Activated CD4-positive, alpha-beta T cell treated with anti-CD3 and anti-CD28 coated beads, Interleukin-2, amount 10 ng/mL, durations not matched to agents 24 days and 14 days (primary cell): ENCODE measurements at places on chromosomes 1 and 21. TPM values are rescaled to one million over a fixed set of nuclear protein-coding genes. Genes with fewer than 3 reads are reported as not detected.
A peak's percentile ranks its signal among the peaks of the same experiment; 100 is the strongest.

The LCE1D gene
- not detected in 2 replicates for total RNA-seq

The CHIA gene
- not detected in 2 replicates for total RNA-seq

The NBPF20 gene
- 0.63 and 1.1 TPM in 2 replicates for total RNA-seq

The TMEM125 gene
- not detected in 2 replicates for total RNA-seq

The CFAP298 gene
- 52.5 and 57.6 TPM in 2 replicates for total RNA-seq

DNA sequence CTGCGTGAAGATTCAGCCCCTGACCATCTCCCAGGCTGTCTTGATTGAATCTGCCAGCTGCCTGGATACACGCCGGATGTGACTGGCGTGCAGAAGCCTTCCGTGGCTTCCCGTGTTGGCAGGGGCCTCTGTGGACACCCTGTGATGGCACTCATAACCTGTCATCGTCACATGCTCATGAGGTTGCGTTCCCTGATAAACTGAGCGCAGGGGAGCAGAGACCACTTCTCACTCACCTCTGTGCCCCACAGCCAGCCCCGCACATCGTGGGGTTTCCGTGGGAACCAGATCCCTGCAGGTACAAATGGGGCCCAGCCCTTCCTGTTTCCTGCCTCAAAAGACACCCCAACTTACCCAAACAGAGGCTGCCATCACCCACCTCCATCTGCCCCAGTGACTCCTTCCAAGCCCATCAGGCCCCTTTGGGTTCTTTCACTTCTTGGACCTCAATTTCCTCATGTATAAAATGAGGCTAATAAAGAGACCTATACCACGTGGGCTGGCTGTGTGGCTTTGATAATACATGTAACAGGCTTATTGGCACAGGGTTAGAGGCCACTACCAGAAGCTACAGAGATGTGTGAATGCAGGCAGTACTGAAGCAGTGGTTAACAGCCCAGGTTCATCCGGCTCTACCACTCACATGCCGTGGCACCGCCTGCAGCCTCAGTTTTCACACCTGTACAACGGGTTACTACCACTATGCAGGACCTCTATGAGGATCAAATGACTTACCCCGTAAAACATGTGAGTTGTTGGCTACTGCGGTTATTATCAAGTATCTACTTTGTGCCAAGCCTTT is 23.6 kb downstream of the HTR6 start:
- peaks cover 22% of the 10 kb centered on the region for H3K36me3 ChIP-seq
- H3K27ac ChIP-seq, result no peak overlapping the region
- H3K4me1 ChIP-seq, result peaks cover 5% of the 10 kb centered on the region
- no peaks in the 10 kb centered on the region for H3K27me3 ChIP-seq
- no peak for DNase-seq
- no peak overlapping the region for H3K4me3 ChIP-seq

DNA sequence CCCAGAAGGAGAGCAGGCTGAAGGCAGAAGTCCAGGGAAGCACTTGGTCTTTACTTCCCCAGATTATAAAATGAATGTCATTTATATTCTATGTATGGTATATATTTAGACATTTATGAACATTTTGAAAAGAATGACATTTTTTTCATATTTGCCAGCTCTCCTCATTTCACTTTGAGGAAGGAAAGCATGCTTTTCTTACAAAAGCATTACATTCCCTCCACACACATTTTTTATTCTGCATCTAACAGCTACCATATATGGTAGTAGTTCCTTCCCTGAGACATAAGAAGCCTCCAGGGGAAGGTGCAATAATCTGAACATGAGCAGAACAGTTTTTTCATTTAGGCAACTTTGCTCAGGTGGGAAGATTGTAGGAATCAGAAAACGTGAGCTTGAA is 94.0 kb downstream of the LRRC7 start:
- H3K27ac ChIP-seq, result no peak overlapping the region
- no peaks in the 10 kb centered on the region for H3K36me3 ChIP-seq
- no peak overlapping the region for H3K4me3 ChIP-seq
- DNase-seq, result no peak
- no peaks in the 10 kb centered on the region for H3K27me3 ChIP-seq

DNA sequence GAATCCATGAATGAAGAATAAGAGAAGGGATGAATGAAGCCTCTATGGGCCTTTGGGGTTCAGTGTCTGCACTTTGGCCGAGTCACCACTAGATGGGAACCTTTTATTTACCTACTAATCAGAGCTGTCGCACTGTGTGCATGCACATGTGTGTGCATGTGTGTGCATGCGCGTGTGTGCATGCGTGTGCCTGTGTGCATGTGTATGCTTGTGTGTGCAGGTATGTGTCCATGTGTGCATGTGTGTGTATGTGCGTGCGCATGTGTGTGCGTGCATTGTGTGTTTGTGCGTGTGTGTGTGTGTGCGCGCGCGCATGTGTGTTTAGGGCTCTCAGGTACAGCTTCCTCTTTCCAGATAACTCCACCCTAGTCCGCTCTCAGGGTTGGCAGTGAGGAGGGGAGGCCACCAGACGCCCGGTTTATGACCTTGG is 20.4 kb upstream of the UBXN10 start:
- H3K27me3 ChIP-seq, result peaks cover 8% of the 10 kb centered on the region
- H3K27ac ChIP-seq, result no peak overlapping the region
- peak; percentile 78 for DNase-seq
- H3K4me3 ChIP-seq, result no peak overlapping the region

GRCh38 chr1:221187174-221187573 is 307.9 kb downstream of the HLX start:
- H3K4me3 ChIP-seq, result no peak overlapping the region
- no peak for DNase-seq
- no peaks in the 10 kb centered on the region for H3K27me3 ChIP-seq
- no peak overlapping the region for H3K27ac ChIP-seq
- no peaks in the 10 kb centered on the region for H3K4me1 ChIP-seq

GRCh38 chr1:39113109-39113743 is 87.1 kb downstream of the NDUFS5 start:
- H3K4me1 ChIP-seq, result peaks cover 6% of the 10 kb centered on the region
- no peak overlapping the region for H3K27ac ChIP-seq
- no peak for DNase-seq
- no peak overlapping the region for H3K4me3 ChIP-seq
- H3K36me3 ChIP-seq, result no peaks in the 10 kb centered on the region
- H3K27me3 ChIP-seq, result peaks cover 6% of the 10 kb centered on the region

DNA sequence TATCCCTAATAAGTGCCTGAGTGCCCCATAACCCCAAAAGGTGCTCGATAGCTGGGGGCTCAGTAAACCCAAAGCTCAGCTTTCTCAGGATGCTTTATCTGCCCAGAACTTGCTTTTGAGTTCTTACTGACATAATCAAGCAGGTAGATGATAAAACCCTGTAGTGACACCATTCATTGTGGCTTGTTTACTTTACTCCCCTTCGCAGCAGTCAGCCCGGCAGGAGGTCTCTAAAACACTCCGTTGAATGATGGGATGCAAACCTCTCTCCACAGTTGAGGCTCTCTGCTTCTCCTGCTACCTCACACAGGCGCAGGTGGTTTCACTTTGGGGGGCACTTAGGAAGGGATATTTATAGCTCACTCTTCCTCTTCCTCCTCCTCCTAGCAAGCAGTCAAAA is 349.4 kb downstream of the HLX start:
- H3K36me3 ChIP-seq, result no peaks in the 10 kb centered on the region
- H3K27ac ChIP-seq, result peak overlapping the region; percentile 17
- no peaks in the 10 kb centered on the region for H3K27me3 ChIP-seq
- no peak overlapping the region for H3K4me3 ChIP-seq
- peaks cover 3% of the 10 kb centered on the region for H3K4me1 ChIP-seq

GRCh38 chr1:55320891-55321290 is 105.7 kb upstream of the USP24 start:
- H3K27me3 ChIP-seq, result peaks cover 1% of the 10 kb centered on the region
- no peaks in the 10 kb centered on the region for H3K4me1 ChIP-seq
- no peak for DNase-seq

- H3K4me3 ChIP-seq, result no peak overlapping the region
- no peaks in the 10 kb centered on the region for H3K4me1 ChIP-seq
- H3K27me3 ChIP-seq, result peaks cover 7% of the 10 kb centered on the region
- no peak for DNase-seq
Measured at GRCh38 chr1:115118611-115119010, 29.3 kb upstream of the TSPAN2 start.

DNA sequence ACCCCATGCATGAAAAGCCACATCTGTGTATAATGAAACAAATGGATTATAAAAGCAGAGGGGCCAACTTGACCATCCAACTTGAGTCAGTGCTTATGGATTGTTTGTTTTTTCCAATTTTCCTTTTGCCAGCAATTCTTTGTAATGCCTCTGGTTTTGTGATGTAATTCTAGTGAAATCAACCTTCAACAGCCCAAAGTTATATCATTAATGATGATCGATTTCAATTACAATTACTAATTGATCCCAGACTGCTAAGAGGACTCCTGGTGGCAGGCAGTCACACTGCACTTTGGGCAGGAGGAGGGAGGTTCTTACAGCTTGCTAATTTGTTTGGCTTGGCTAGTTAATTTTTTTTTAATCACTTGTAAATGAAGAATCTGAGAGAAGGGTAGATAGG is 552.3 kb downstream of the NUF2 start:
- H3K27me3 ChIP-seq, result no peaks in the 10 kb centered on the region
- H3K4me1 ChIP-seq, result no peaks in the 10 kb centered on the region
- no peak for DNase-seq
- no peaks in the 10 kb centered on the region for H3K36me3 ChIP-seq
- no peak overlapping the region for H3K4me3 ChIP-seq

DNA sequence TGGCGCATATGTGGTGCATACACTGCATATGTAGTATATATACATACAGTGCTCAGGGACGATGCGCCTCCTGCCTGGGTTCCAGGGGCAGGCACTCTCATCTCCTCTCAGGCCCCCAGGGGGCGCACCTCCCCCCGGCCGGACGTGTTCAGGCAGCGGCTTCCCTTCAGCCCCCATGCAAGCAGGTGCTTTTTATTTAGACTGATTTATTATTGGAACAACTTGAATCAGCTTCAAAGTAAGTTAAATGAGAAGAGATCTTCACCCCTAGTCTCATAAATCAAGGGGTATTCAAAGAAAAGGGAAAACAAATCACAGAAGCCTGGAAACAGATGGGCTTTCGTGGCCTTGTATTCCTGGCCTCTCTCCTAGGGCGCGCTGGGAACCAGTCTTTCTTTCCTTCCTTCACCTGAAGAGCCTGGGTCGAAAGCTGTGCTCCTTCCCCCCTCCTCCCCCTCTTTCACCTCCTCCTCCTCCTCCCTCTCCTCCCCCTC is 64.6 kb downstream of the UBIAD1 start:
- H3K27ac ChIP-seq, result no peak overlapping the region
- no peak overlapping the region for H3K4me3 ChIP-seq
- peaks cover 29% of the 10 kb centered on the region for H3K27me3 ChIP-seq

DNA sequence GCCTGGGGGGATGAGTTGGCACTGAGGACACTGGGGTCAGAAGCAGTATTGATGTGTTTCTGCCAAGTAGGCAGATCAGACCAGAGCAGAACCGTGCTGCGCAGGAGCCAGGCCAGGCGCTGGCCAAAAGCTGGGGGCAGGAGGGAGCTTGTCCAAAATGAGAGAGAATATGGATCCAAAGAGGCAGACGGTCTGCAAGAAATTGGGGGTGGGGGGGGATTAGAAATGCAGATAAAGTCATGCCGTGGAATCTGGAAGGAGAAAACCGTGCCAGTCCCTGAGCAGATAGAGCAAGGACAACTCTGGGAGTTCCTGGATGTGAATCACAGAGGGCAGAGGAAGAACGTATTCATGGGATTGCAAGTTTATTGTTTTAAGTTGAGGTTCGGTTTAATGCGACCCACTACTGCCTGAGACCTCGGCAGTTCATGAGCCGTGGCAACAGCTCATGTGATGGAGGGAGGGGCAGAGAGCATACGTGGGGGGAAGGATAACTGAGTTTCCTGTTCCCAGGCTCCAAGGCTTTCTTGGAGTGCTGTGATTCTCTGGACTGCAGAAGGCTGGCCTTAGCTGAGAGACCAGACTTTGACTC is 224.0 kb downstream of the FGGY start:
- no peaks in the 10 kb centered on the region for H3K4me1 ChIP-seq
- no peak for DNase-seq

- H3K27me3 ChIP-seq, result no peaks in the 10 kb centered on the region
- no peak overlapping the region for H3K27ac ChIP-seq
- H3K4me3 ChIP-seq, result no peak overlapping the region
- H3K36me3 ChIP-seq, result no peaks in the 10 kb centered on the region
- no peak for DNase-seq
Measured at GRCh38 chr1:243489681-243490546, 234.1 kb downstream of the SDCCAG8 start.

DNA sequence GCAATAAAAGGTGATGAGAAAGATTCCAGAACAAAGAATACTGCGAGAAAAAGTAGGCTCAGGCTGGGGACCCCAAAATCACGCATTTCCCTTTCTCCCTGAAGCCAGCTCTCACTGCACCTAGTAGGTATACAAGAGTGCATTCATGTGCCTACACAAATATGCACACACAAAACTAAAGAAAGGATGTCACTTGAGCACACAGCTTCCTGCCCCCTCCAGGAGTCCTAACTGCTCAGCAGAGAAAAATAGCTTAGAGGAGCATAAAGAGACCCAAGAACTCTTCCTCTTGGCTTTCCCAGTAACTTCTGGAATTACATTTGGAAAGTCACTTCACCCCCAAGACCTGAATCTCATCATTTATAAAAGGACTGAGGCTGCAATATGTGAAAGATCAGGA is 38.0 kb downstream of the JAK1 start:
- no peak overlapping the region for H3K27ac ChIP-seq
- no peak overlapping the region for H3K4me3 ChIP-seq
- H3K36me3 ChIP-seq, result peaks cover 39% of the 10 kb centered on the region
- H3K27me3 ChIP-seq, result no peaks in the 10 kb centered on the region
- peaks cover 50% of the 10 kb centered on the region for H3K4me1 ChIP-seq

- H3K4me1 ChIP-seq, result peaks cover 42% of the 10 kb centered on the region
- H3K4me3 ChIP-seq, result peak overlapping the region; percentile 35
- DNase-seq, result peak; percentile 68
- peak overlapping the region; percentile 4 for H3K27ac ChIP-seq
- H3K36me3 ChIP-seq, result peaks cover 6% of the 10 kb centered on the region
- H3K27me3 ChIP-seq, result no peaks in the 10 kb centered on the region
Measured at GRCh38 chr21:45104560-45104959, 30.2 kb downstream of the ADARB1 start.

DNA sequence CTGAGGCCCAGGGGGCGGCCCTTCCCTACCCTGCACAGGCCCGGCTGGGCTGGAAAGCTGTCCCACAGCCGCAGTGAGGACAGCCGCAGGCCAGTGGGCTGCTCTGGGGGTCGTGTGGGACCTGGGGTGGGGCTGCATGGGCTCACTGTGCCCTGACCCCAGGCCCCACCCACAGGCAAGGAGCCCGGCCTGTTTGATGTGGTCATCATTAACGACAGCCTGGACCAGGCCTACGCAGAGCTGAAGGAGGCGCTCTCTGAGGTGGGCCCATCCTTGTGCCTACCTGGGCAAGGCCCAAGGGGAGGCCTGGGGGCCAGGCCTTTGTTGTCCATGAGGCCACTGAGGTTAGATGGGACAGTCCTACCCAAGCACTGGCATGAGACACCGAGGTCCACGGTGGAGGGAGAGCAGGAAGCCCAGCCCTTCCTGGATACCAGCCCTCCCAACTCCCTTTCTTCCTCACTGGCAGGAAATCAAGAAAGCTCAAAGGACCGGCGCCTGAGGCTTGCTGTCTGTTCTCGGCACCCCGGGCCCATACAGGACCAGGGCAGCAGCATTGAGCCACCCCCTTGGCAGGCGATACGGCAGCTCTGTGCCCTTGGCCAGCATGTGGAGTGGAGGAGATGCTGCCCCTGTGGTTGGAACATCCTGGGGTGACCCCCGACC is 1.4 kb upstream of the GJC2 start:
- peaks cover 8% of the 10 kb centered on the region for H3K36me3 ChIP-seq
- DNase-seq, result no peak
- H3K4me1 ChIP-seq, result peaks cover 7% of the 10 kb centered on the region
- H3K4me3 ChIP-seq, result no peak overlapping the region

- peak overlapping the region; percentile 44 for H3K4me3 ChIP-seq
- no peaks in the 10 kb centered on the region for H3K27me3 ChIP-seq
- peaks cover 52% of the 10 kb centered on the region for H3K4me1 ChIP-seq
- H3K36me3 ChIP-seq, result peaks cover 40% of the 10 kb centered on the region
- no peak for DNase-seq
Measured at GRCh38 chr1:41638086-41639024, 153.9 kb upstream of the EDN2 start.
